COR-L47 (cell line): ENCODE measurements at places on chromosomes 4 and X.

GRCh38 chr4:38283724-38284123 is 323.5 kb downstream of the PTTG2 start:
- DNase-seq = no peak

DNA sequence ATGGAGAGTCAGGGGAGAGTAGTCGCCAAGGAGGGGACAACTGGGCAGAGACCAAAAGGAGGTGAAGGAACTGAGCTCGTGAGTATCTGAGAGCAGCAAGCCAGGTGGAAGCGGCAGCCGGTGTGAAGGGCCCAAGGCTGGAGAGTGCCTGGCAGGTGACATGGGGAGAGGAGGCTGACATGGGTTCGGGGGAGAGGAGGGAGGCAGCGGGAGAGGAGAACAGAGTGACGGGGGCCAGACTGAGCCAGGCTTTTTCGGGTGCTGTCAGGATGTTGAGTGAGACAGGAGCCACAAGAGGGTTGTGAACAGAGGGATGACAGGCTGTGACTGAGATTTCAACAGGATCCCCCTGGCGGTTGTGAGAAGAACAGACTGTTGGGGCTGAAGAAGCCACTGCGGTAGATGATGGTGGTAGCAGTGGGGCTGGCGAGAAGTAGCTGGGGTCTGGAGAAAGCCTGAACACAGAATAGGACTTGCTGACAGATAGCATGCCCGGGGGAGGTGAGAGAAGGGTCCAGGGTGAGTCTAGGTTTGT is 5.7 kb downstream of the ELK1 start:
- no peak for DNase-seq

GRCh38 chr4:95701500-95702170 is 138.3 kb upstream of the PDHA2 start:
- DNase-seq = no peak

DNA sequence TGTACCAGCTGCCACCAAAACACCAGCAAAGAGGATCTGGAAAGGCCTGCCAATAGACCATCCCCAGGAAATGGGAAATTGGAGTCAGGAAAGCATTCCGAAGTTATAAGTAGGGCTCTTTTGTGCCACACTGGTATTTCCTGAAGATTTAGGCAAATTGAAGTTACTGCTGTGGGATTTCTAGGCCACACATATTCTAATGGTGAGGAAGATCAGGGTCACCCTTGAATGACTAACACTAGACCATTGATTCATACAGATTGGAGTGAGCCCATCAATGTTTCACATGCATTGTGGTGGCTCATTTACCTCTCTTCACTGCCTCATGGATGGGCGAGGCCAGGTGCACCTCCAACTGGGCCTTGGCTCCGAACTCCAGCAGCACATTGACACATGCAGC is 22.6 kb downstream of the ASB11 start:
- DNase-seq = no peak

DNA sequence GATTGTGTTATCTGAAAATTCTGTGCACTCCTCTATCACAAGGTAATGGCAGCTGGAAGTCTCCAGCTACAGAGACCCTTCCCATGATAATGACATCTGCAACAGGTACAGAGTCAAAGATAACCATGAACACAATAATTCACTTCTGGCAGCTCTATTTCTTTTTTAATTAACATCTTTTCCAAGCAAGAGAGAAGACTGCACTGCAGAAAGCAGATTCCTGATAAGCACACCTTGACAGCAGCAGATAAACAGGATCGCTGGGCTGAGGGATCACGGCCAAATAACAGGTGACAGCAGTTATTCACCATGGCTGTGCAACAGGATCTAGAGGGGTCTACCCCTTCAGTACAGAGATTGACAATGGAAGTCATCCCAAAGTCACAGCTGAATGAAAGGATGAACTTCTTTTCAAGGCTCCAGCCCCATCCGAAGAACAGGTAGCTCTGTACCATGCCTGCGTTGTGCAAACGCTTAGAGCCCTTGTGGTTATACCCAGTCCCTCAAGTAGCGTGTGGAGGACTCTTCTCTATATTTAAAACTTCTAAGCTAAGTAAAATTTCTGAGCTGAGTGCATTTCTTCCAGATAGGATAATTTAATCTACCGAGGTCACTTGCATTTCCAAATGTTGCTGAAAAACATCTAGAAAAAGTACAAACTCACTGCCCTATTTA is 66.7 kb downstream of the DCHS2 start:
- no peak for DNase-seq

DNA sequence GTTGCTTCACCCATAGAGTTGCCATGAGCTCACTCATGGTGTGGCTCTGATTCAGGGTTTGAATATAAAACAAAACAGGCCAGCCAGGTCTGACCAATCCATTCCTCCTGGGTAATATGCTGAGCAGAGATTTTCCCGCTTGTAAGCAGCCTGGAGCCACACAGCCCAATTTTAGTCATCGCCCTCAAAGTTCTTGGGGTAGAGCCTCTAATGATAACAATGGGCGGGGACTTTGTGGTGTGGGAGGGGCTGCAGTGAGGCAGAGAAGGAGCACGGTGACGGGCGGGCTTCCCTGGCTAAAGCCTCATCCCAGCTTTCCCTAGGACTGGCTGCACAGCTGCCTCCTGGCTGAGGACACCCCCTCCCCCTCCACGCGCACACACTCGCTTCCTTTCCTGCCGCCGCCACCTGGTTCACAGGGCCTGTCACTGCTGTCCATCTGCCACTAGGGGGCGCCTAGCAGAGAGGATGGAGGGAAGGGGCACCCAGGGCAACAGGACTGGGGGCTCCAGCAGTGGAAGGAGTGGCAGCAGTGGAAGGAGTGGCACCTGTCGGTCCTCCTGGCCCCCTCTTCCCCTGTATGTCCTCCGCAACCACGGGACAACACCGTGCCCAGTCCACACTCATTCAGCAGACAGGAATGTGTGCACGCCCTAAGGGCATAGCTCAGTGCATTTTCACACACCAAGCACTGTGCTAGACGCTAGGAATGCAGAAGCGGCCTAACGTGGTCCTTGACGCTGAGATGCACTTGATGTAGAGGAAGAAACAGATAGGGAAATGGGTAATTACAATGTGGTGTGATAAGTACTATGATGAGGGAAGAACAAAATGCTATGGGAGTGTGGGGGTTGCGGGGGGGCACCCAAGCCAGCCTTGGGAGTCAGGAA is 26.8 kb downstream of the PRPS1 start:
- peak; percentile 4 for DNase-seq

DNA sequence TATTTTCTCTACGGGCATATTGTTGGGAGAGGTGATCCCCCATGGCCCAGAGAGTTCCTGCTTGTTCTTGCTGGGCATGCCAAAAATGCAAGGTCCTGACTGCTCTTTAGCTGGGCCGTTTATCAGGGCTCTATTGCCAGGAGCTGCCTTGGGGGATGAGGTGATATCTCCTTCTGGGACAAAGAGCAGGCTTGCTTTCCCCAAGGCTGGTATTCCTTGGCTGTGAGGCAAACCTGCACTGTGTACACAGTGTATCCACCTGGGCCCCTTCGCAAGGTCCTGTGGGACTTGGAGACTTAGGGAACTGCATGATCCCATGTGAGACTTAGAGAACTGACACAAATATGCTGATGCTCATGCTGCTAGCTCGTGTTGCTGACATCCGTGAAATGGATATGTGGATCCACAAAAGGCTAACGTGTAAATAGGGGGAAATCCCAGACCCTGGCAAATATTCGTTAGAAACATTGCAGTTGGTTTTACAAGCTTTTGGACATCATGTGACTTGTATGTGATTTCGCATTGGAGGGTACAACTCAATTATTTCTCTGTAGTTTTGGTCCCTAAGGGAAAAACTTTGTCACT is 24.4 kb upstream of the ZFX start:
- DNase-seq = no peak

DNA sequence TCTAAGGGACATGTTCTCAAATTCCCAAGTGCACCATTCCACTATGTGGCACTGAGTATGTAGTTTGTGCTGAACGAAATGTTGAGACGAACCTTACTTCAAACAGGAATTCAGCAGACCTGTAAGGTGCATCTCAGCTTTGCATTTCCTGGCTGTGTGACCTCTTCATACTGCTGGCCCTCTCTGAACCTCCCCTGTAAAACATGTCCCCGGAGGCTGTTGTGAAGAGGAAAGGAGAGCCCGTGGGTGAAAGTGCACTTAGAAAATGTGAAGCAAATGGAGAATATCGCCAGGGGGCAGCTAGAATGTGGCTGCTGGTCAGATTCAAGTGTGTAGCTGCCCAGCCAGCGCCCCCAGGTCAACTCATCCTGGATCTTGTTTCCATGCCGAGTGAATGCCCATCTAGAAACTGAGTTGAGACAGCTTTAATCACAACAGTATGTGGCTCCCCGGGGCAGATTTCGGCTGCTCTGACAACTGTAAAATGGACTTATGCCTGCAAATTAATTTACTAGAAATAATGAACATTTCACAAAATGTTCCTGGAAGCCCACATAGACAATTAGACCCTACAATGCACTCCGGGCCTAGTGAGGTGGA is 263.3 kb downstream of the EVC2 start:
- no peak for DNase-seq

DNA sequence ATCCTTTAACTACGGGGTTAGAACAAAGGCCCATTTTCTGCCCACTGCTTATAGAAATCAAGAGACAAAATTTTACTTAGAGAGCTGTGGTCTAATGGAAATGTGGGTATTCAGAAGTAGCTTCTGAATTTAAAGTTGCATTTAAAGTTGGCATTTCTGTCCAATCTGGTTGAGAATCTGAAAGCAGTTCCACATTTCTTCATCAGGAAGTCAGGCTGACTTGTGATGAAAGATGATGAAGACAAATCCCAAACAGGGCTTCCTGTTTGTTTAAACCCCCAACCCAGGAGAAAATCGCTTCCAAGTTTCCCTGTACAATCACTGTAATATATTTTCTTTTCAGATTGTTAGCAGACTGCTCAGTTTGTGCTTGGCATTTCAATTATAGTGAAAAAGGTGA is 345.3 kb downstream of the SPRY1 start:
- no peak for DNase-seq

DNA sequence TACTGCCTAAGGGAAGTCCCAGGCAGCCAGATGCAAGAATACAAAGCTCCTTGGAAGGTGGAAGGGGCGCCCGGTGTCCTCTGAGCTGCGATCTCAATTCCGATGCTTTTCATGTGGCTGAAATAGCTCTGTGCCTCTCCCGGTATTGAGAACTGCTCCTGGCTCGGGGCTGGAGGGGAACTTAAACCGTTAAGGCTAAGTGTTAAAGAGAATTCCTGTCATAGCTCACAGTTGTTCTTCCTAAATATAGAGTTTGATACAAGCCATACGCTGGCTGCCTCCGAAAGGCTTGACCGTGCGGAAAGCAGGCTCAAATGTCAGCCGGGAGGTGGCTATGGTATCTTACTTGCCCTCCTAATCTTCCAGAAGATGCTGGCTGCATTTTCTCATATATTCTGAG is at the start of gene SMPX:
SMPX (minus strand) TSS at position 157 of the 400 bp plus-strand sequence. CDS start 3,826 bp downstream, outside the sequence.
- no peak for DNase-seq

- no peak for DNase-seq
These were observed 229.3 kb upstream of the BCOR start for GRCh38 chrX:40327085-40327484.

DNA sequence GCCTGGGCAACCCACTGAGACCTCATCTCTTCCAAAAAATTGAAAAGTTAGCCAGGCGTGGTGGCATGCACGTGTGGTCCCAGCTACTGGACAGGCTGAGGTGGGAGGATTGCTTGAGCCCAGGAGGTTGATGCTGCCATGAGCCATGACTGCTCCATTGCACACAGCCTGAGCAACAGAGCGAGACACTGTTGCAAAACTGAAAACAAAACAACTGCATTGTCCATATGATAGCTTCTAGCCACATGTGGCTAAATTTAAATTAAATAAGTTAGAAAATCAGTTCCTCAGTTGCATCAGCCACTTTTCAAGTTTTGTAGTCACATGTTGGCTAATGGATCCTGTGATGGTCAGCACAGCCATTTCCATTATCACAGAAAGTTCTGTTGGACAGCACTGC is 67.9 kb downstream of the GAB1 start:
- no peak for DNase-seq

DNA sequence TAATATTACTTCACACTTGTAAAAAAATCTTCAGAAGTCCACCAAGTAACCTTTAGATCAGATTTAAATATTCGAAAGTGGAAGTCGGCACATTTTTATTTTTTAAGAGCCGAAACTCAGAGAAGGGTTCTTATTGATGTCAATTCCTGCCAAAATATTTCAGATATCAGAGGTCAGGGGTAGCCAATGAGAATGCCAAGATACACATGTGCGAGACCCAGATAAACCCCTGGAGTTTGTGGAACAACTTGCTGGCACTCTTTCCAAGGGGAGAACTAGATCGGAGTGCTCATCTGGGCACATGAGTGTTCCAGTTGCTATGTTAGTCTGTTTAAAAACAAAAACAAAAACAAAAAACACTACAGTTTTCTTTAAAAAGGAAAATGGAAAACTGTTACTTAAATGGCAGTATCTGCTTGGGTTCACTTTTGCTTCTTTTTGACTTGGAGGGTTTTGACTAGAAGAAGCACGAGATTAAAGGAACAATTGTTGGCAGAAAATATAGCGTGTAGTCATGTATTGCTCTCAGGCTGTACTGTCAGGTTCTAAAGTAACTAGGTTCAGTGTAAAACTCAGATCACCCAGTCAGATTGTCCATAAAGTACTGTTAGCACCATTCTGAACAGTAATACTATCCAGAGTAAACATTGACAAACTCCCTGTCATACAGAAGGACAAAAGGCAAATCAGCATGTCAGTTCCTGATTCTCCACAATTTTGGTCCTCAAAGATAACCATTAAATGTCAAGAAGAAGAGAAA is 188.0 kb upstream of the PACRGL start:
- DNase-seq = peak; percentile 49

- DNase-seq = peak; percentile 82
These were observed 134.2 kb downstream of the CHIC2 start for GRCh38 chr4:53929955-53930798.

DNA sequence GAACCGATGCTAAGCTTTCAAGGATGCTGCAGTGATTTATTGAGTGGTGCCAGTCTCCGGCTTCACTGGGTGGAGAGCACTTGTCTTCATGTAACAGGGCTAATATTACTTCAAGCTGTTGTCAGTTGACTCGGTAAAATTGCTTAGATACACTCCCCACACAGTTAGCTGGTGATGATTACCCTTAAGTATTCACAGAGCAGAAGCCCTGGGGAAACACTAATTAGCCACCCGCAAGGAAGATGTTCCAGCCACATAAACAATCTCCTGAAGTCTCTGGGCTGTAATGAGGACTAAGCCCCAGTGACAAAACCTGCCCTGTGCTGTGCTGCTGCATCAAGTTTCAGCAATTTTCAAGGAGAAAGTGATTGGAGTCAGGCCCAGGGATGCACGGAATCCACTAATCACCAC is 37.3 kb upstream of the GK2 start:
- peak; percentile 94 for DNase-seq

GRCh38 chrX:142327182-142327581 is 122.1 kb upstream of the MAGEC2 start:
- no peak for DNase-seq

- DNase-seq = peak; percentile 45
These were observed 855 bp downstream of the GPRASP2 start for GRCh38 chrX:102712981-102713625.

GRCh38 chr4:48012824-48013223 is 3.7 kb downstream of the CNGA1 start:
- DNase-seq = no peak
